ENCODE measurements at places on chromosomes 2 and 18. TPM values are rescaled to one million over a fixed set of nuclear protein-coding genes. Genes with fewer than 3 reads are reported as not detected.

The SERPINB4 gene
- total RNA-seq: not detected

The SPIRE1 gene
- total RNA-seq: 17.1 TPM

The ACOXL gene
- total RNA-seq: 0.08 TPM

The CROCC2 gene
- total RNA-seq: not detected

The C2orf72 gene
- total RNA-seq: 8.7 TPM

The DARS1 gene
- total RNA-seq: 37.4 TPM

The ELOA2 gene
- total RNA-seq: not detected

The SYT4 gene
- 3.8 TPM for total RNA-seq

The TMEM17 gene
- 1.4 TPM for total RNA-seq

The VIT gene
- 0.31 TPM for total RNA-seq

The ACKR3 gene
- total RNA-seq: 9.1 TPM

The CFC1 gene
- total RNA-seq: 6.1 TPM

The VSNL1 gene
- total RNA-seq: 0.41 TPM

The UGT1A4 gene
- not detected for total RNA-seq

The FBLN7 gene
- 0.63 TPM for total RNA-seq
